Hematopoietic multipotent progenitor cell treated with erythropoietin and hydrocortisone succinate and interleukin-3 and kit ligand, for 4 days (in vitro differentiated cells): ENCODE measurements at places on chromosomes 3 and 15.

DNA sequence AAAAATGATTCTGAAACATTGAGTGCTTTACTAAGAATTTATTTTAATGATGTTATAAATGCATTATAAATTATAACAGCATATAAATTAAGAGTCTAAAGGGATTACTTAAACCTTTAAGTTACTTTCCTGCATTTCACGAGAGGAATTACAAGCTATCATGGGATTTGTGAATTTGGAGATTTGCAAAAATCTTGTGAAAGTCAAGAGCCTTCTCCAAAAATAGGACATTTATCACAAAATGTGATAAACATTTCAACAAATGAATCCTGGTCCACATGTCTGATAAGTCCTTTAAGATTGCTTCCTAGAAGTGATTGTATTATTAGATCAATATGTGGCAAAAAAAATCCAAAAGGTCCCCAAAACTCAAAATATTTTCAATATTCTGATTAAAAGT lies 154.5 kb downstream of the ATP8B4 start:
- DNase-seq = no peak

DNA sequence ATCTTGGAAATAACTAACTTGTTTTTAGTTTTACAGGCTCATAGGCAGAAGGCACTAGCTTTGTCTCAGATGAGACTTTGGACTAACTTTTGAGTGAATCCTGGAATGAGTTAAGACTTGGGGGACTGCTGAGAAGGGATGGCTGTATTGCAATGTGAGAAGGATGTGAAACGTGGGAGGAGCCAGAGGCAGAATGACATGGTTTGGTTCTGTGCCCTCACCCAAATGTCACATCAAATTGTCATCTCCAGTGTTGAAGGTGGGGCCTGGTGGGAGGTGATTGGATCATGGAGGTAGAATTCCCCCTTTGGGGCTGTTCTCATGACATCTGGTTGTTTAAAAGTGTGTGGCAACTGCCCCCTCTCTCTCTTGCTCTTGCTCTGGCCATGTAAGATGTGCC lies 28.8 kb upstream of the CCDC50 start:
- no peak for DNase-seq

GRCh38 chr3:190234621-190235020 lies 87.6 kb downstream of the CLDN1 start:
- DNase-seq = no peak

- no peak for DNase-seq
These were observed 155.2 kb upstream of the CGNL1 start for GRCh38 chr15:57221134-57221533.

DNA sequence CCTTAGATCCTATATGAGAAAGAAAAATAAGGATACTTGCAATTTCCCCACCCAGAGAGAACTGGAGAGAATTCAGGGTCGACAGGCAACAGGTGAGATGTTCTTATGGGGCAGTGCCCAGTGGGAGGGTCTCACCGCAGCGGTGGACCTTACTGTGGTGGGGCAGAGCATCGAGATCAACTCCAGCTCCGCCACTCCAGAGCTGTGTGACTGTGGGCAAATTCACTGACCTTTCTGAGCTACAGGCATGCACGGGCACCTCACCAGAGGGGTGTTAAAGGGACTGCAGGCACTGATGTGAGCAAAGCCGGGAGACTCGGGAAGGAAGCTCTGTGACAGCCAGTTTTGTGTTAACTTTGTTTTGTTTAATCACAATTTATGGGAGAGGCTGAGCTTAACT lies 30.9 kb downstream of the RGMA start:
- no peak for DNase-seq

DNA sequence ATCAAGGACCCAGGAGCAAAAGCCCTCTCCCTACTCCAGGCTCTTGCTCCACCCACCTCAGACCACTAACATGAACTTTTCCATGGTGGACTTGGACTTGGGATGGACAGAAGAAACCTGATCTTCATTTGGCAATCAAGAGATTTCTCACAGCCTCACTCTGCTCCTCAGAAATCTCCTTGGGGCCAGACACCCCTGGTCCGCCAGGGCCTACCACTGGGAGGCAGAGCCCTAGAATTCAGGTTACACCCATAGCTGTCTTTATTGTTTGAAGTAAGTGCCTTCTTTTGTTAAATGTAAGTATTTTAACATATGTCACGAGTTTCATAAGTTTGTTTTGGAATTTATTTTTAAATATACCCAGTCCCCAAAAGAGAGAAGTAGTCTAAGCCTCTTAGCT lies 13.2 kb downstream of the SHF start:
- DNase-seq = no peak

- DNase-seq = no peak
These were observed 272.0 kb downstream of the XXYLT1 start for GRCh38 chr3:194998948-194999347.

DNA sequence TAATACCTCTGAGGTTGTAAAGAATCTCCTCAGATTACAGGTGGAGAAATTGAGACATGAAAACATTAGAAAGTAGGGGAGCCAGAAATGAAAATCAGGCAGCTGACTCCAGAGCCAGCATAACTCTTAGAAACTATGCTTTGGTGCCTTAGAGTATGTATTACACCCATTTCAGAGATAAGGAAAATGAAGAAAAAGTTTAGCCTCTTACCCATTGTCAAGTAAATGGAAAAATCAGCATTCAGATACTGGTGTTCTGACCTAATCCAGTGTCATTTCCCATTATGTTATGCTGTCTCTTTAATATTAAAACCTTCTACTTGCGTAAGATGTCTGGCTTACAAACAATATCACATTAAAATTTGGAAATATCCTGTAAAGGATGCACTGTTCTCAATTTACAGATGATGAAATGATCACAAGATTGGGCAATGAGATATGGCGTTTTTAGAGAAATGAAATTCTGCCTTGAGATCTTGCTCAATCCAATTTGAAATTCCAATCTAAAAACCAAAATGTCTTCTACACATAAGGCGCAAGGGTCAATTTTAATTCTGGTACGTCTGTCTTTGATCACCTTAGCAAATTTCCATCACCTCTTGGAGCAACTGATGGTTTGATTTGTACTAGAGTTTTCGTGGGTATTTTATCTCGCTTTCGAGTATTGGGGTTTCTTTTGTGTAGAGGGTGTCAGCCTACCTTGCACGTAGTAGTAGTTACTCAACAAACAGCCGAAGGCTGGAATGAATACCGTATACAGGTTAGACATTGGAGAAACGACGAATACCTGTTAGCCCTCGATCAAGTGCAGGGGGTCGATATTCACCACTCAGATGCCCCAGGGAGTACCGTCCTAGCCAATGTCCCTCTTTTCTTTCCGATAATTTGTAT lies 902 bp upstream of the ZCWPW2 start:
- DNase-seq = peak; percentile 74

- peak; percentile 45 for DNase-seq
These were observed 452.1 kb upstream of the KCNMB2 start for GRCh38 chr3:178083906-178084866.

GRCh38 chr3:114363554-114364202 lies 69.8 kb downstream of the TIGIT start:
- no peak for DNase-seq

- peak; percentile 59 for DNase-seq
These were observed 30.1 kb upstream of the FILIP1L start for GRCh38 chr3:100144255-100144866.

- peak; percentile 63 for DNase-seq
These were observed 48.9 kb upstream of the TCF12 start for GRCh38 chr15:56869573-56869972.

DNA sequence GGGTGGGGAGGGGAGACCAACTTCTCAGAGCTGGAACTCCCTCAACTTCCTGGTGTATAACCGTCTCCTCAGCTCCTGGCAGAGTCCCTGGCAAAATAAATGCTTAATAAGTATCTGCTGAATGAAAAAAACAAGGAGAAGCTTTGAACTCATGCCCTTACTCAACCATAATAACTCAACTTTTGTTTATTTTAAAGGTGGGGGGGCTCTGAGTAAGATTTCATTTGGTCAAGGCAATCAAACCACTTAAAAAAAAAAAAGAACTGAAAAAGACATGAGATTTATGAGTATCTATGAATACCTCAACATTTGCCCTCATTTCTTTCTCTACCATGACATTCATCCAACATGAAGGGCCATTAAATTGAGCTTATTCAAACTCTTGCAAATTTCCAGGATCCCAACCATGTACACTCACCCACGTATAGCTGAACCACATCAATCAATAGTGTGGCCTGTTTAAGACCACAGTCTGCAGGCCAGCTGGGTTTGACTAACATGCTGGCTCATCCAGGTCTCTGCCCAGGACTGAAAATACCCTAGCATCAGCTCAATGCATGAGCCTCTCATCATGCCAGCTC lies 157.9 kb downstream of the FOXP1 start:
- DNase-seq = no peak

DNA sequence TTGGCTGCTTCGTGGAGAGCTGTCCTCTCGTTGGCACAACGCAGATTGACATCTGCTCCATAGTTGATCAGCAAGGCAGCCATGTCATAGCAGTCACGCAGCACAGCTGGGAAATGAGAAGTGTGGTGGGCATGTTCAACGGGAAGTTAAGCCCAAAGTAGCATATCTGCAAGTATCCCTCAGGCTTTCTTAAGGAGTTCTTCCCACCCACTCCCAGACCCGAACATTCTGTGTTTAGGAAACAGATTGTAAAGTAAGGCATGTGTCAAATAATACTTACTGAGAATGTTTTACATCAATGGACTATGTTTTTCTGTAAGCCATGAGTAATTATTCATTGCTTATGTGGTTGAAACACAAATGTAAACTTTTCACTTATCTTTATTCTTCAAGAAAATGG lies 9.2 kb downstream of the ASB14 start:
- no peak for DNase-seq

DNA sequence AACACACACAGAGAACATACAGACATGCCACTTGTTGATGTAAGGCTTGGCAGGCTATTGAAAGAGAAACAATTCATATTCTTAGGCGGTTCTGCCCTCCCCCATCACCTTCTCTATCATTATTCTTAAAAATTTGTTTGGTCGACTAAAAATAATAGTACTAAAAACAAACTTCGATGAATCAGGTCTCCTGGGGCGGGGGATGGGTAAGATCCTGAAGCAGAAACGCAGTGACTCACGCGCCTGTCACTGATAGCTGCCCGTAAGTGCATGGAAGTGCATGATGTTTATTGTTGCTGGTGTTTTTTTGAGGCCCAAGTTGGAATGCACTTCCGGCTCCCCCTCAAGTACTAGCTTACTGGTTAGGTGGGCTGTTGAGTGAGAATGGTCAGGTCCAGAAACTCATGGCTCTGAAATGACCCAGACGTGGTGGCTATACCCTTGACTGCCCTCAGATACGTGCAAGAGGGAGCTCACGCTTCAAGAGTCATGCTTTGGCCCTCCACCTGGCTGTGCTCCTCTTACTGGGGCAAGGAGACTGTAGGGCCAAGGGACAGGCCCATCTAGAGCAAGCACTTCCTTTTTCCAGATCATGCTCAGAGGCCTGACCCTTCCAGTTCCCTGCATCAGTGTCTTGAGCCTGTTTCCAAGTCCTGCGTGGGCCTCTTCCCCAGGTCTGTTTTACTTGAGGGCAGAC lies 10.9 kb downstream of the SMAD3 start:
- DNase-seq = no peak

GRCh38 chr3:33426630-33427317 lies 13.4 kb downstream of the UBP1 start:
- DNase-seq = no peak

GRCh38 chr15:38876211-38876610 lies 311.6 kb upstream of the RASGRP1 start:
- DNase-seq = no peak

GRCh38 chr3:13268120-13268519 lies 152.0 kb downstream of the NUP210 start:
- no peak for DNase-seq

DNA sequence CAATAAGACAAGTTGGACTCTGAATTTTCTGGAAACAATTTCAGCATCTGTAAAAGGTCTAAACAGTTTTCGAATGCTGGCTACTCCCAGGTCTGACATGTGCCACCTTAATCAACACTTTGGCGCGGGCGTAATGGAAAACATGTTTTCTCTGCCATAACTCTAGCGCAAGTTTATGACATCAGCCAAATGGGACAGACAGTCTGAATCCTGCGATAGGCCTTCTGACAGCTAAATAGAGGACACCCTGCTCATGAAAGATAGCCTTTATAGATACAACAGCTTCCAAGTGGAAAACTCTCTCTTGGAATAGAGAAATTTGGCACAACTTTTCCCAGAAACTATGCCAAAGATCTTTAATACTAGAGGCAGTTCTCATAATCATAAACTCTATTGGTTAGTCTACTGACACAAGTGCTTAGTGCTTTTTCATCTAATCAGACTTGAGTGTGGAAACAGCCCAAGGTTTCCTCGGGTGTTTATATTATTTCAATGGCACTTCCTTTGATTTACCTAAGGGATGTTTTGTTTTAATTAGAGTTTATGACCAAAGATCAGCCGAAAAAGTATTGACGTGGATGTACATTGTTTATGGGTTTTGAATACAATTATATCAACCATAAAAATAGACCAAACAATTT lies 120.1 kb upstream of the DPH6 start:
- no peak for DNase-seq

GRCh38 chr3:161073181-161073580 lies 32.0 kb downstream of the B3GALNT1 start:
- no peak for DNase-seq

GRCh38 chr15:101003081-101003480 lies 83.9 kb downstream of the LRRK1 start:
- DNase-seq = peak; percentile 77

DNA sequence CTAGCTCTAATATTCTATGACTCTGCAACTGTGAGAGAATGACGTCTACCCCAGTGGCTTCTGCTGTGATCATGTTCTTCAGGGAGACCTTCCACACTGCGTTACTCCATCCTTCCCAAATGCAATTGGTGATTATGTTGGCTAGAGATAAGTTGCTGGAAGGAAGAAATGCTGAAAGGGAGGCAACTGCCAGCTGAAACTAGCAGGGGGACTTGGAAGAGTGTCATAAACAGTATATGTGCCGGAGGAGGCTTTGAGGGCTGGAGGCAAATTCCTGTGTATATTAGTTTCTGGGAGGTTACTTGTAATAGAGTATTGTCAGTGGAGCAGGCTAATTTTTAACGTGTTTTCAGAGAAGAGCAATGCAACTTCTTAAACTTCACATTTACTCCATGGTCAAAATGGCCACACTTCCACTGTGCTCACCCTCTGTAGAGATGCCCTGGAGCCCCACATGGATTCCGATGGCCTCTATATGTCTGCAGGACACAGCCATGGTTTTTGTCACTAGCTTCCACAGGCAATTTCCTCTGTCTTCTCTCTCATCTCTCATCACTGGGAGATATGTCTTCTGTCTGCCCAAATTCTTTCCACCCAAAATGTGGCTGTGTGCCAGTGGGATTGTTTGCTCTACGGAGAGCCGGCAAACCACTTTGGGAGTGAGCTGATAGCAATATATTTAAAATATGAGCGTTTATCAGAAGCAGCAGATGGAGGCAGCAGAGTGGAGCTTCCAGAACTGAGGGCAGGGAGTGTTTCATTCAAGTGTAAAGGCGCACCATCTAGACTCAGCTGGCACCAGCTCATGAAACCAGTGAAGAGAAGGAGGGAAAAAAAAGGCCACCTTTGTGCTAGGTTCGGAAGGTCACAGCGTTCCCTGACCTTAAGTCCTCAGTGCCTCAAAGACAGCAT lies 13.3 kb upstream of the CD47 start:
- peak; percentile 97 for DNase-seq
